ENCODE measurements at places on chromosomes 11 and 22.

DNA sequence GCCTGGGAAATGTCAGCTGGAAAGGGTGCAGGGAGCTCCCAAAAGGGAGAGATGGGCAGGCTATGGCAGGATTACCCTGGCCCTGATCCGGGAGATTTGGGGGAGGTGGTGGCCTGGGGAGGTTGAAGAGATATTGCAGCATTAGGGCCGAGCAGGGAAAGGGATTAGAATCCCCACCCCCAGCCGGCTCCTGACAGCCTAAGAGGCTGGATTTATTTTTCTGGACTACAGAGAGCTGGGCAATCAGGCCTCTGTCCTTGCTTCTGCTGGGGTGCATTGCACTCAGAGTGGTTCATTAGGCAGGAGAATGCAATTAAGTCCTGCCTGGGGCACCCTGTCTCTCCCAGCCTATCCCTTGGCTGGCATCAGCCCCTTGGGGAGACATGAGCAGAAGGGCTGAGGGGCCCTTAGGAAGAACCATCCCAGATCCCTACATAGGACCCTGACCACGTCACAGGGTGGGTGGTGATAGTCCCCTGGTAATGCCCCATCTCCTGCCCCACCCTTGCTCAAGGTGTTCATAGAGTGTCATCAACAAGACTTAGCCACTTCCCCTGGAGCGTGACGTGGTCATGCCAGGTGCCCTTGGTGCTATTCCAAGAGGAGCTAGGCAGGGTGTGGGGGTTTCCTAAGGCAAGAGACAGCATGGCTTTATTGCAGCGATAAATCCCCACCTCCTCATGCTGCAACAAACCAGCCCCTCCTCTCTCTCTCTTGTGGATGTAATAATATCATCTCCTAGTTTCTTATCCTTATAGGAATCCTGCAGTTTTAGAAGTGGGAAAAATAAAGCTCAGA lies 38.4 kb upstream of the KLHL35 start:
- no peak for DNase-seq

DNA sequence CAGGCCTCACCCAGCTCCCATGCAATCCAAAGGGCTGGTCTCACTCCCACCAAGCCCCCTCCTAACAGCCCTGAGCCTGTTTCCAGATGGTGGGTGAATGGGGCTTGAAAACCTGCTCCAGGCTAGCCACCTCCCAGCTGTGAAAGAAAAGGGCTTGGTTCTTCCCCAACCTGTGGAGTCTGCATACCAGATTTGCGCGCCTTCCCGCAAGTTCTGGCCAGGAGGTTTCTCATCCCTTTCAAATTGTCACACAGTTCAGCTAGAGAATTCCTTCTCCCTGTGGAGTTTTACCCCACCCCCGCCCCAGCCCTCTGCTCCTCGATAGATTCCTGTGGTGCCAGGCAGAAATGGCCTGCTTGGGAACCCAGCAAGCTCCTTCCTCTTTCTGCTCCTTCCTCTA lies 734.6 kb upstream of the FAT3 start:
- DNase-seq, result no peak

DNA sequence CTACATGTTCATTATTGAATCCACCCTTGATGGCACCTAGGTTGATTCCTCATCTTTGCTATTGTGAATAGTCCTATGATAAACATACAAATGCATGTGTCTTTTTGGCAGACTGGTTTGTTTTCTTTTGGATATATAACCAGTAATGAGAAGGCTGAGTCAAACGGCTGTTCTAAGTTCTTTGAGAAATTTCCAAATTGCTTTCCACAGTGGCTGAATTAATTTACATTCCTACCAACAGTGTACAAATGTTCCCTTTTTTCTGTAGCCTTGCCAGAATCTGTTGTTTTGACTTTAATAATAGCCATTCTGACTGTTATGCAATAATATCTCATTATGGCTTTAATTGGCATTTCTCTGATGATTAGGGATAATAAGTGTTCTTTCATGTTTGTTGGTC lies 184.9 kb downstream of the CASP12 start:
- no peak for DNase-seq

DNA sequence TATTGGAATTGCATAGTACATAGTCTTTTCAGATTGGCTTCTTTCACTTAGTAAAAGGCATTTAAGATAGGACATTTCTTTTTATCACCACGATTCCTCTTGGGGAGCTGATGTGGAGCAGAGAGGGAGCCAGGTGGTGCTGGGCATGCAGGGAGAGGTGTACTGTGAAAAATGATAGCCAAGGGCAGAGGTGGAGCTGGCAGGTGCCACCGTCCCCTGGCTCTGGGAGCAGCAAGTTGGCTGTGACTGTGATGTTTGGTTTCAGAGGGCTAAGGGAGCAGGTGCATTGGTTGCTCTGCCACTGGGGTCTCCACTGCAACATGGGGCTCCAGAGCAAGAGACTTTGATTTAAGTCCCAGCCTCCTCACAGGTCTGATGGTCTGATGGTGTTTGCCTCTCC lies 16.5 kb downstream of the SGSM1 start:
- no peak for DNase-seq

GRCh38 chr11:36235750-36236149 lies 53.5 kb downstream of the COMMD9 start:
- DNase-seq, result no peak

GRCh38 chr22:21873619-21874018 lies 6.2 kb upstream of the MAPK1 start:
- DNase-seq, result no peak

GRCh38 chr22:43553451-43554258 lies 141.8 kb downstream of the MPPED1 start:
- DNase-seq, result no peak

- no peak for DNase-seq
Measured at GRCh38 chr11:97703851-97704250, 1314.0 kb downstream of the JRKL start.

- DNase-seq, result no peak
Measured at GRCh38 chr11:126918556-126918955, 82.0 kb downstream of the KIRREL3 start.

DNA sequence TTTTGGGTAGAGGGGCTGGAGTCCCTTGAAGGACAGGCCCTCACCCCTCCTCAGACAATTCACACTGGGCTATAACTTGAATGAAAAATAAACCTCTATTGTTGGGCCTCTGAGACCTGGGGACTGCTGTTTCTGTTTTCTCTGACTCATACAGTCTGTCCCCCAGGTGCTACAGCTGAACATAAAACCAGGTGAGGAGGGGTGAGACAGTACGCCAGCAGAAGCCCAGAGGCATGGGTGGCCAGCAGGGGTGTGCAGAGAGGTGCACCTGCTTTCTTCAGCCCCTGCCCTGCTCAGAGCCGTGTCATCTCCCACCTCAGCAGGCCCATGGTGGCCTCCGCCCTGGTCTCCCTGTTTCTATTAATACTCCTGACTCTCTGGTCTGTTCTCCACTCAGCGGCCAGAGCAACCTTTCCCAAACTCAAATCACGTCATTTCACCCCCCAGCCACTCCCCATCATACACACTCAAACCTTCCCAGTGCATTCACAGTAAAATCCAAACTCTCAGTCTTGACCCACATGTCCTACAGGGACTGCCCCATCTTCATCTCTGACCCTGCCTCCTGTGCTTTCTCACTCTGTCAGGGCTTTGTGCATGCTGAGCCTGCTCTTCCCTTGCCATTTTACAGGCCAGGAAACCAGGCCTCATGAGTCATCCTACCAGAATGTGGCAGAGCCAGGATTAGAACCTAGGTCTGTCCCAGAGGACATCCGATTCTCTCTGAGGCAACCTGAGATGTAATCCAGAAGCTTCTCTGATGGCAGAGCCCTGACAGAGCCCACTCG lies 5.4 kb upstream of the IL2RB start:
- no peak for DNase-seq

GRCh38 chr22:38272373-38273134 lies at the start of gene TMEM184B:
TMEM184B (minus strand) TSS chr22:38273010; CDS start chr22:38247961, 25,049 bp downstream.
- peak; percentile 66 for DNase-seq

DNA sequence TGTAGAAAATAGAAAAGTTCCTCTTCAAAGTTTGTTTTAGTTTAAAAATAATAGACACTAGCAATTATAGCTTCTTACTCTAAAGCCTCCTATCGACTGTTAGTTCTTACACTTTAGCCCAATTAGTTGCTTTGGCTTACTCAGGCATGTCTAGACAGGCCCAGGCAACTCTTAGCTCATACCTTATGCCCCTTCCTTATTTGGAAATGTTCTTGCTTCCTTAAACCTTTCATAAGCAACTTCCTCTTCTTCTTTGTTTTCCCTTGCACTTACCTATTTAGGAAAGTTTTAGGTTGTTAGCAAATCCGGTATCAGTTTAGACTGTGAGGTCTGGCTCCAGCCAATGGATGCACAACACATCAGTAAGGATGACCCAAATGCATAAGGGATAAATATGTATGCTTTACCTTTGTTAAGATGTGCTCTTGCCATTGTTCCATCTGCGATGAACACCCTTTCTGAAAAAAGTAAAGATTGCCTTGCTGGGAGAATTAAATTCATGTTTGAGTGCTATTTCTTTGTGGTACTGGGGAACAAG lies 1277.5 kb upstream of the CNTN5 start:
- DNase-seq, result no peak

DNA sequence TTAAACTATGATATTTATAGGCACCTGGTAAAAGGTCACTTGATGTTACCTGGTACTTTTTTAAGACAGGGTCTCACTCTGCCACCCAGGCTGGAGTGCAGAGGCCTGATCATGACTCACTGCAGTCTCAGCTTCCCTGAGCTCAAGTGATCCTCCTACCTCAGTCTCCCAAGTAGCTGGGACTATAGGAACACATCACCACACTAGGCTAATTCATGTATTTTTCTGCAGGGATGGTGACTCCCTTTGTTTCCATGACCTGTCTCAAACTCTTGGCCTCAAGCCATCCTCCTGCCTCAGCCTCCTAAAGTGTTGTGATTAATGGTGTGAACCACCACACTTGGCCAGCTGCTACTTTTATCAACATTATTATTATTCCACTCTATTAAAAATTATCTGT lies 47.6 kb downstream of the OR4C45 start:
- no peak for DNase-seq

DNA sequence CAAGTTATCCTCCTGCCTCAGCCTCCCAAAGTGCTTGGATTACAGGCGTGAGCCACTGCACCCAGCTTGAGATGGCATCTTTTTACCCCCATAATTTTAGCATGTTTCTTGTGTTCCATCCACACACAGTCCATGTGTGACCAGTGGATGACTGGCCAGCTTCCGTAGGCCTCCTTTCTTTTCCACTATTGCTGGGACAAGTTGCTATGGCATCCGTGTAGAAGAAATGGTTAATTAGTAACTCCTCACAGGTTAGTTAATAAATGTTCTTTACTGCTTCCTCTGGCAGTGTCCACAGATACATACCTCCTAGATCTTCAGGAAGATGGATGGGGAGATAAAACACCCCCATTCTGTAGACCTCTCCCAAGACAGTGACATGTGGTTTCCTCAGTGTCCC lies 154.3 kb upstream of the RASSF10 start:
- DNase-seq, result no peak

DNA sequence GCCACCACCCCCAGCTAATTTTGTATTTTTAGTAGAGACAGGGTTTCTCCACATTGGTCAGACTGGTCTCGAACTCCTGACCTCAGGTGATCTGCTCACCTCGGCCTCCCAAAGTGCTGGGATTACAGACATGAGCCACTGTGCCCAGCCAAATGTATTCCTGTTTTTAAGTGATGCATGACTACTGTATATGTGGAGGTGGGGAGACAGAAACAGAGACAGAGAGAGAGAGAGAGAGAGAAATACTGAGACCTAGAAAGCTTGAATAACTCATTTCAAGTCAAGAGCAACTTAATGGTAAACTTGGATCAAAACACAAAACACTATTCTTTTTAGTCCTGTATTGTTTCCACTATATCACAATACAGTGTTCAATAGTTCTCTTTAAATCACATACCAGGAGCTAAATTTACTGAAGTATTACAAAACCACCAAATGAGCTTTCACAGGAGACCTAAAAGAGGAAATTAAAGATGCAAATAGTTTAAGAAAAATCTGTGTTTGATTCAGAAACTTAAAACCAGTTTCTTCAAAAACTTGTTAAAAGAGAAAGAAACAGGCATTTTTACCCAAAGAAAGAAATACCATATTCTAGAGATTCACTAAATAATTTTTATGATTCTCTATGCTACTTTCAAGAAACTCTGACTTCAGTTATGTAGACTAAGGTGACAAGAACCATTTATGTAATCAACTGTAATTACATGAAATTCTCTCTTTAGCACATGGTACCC lies 188.7 kb downstream of the ETS1 start:
- no peak for DNase-seq

- no peak for DNase-seq
Measured at GRCh38 chr11:107713009-107713408, 1.2 kb upstream of the SLN start.

GRCh38 chr11:72833811-72834493 lies 19.7 kb downstream of the ATG16L2 start:
- DNase-seq, result no peak

- DNase-seq, result no peak
Measured at GRCh38 chr11:8178297-8178696, 9.5 kb upstream of the RIC3 start.

DNA sequence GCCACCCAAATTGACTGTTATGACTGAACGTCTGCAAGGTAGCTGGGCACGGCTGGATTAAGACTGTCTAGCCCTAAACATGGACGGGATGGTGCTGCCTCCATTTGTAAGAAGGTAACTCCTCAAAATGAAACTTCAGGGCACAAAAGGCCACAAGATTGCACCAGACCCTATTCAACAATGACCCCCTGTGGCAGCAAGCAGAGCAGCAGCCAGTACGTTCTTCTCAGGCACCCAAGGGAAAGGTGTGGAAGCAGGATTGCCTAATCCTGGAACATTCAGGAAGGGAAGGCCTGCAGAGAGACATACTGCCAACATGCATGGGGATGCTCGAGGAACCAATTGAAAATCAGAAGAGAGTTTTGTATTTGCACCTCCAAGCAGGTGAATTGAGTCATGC lies 4.5 kb upstream of the TBX10 start:
- no peak for DNase-seq

DNA sequence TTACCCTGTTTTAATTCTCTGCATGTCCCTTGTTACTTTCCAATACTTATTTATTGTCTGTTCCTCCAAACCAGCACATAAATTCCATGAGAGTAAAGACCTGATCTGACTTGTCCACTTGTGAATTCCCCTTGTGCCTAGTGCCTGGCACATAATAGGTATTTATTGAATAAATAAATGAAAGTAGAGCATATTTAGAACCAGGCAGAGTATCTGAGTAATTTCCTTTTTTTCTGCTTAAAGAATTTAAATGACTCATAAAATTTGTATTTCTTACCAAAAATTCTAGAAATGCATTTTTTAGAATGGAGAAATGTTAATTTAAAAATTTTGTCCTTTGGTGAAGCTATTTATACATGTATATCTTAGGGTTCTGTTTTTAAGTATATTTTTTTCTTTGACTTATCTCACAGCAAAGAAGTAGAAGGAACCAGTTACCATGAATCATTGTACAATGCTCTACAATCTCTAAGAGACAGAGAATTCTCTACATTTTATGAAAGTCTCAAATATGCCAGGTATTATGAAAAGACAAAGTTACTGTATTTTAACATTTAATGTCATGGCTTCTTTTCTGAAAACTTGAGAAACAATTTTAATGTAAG lies 96.8 kb downstream of the ATM start:
- DNase-seq, result no peak

DNA sequence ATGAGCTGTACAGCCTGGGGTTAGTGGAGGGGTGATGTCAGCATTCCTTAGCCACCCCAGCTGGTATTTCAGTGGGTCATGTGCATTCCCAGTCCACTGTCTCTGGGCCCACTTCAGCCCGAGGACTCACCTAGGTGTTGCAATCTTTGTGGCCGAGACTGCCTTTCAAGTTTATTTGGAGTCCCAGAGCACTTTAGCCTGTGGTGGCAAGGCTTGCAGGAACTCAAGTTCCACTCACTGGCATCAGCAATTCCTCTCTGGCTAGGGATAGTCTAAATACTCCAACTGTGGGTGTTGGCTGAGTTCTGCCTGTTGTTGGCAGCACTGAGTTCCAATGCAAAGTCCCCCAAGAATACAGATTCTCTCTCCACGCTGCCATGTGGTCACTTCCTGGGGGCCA lies 191.6 kb upstream of the PGR start:
- DNase-seq, result no peak

Measured in prostate gland (tissue), 2 donors.